Caki2 (cell line): ENCODE measurements at places on chromosomes 3 and 15. TPM values are rescaled to one million over a fixed set of nuclear protein-coding genes. Genes with fewer than 3 reads are reported as not detected.
A peak's percentile ranks its signal among the peaks of the same experiment; 100 is the strongest.

- DNase-seq, result no peak
Observed at GRCh38 chr3:194640829-194641228, 7.6 kb upstream of the TMEM44 start.

DNA sequence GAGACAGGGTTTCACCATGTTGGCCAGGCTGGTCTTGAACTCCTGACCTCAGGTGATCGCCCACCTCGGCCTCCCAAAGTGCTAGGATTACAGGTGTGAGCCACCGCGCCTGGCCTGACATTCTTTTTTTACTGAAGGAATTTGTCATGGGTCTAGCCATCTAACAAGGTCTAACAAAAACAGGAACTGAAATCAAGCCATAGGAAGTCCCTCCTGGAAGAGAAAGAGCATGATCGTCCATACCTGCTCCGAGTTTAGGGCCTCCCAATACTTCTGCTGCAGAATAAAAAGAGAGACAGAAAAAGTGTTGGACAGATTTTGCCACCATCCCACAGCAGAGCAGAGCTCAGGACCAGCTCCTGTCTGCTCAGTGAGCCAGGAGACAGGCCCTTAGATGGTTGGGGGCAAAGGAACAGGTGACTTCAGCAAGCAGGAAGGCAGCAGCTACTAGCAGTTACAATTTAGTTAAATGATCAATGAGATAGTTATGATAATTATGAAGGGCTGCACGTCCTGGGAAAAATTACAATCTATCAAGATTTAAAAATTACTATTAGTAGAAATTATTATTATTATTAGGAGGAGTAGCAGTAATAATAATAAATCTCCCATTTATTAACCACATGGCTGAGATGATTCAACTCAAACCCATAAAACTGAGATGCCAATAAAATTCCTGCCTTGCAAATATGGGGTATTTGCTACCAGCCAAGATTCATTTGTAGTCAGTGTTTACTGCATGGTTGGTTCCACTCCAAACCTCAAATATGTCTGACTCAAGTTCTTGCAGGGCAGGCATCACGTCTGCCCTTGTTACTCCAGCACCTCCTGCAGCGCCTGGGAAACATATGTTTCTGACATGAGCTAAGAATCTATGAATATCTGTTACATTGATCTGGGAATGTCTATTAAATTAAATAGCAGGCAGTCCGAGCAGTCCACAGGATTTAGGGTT, 40.1 kb downstream of the TMEM44 start:
- DNase-seq, result peak; percentile 79

ADGRG7 gene
- total RNA-seq, result not detected in 2 replicates

DNA sequence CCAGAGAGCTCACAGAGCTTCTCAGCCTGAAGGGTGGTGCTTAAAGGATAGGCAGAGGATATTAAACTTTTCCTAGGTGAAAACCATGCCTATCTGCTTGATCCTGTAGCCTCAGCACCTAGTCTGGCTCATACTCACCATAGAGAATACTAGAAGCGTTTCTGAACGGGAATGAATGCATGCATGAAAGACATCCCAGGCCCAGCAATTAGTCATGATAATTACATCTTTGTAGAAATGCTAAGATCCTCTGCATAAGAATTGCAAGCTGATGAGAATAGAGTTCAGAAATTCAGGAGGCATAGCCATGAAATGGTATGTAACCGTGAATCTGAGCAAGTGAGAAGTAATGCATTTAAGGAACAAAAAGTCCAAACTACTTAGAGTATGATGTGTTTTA, 5.9 kb upstream of the TMEM108 start:
- DNase-seq, result no peak

GRCh38 chr3:38118421-38119247, 18.3 kb downstream of the ACAA1 start:
- no peak for DNase-seq

ZNF445 gene
- total RNA-seq, result 3.5 and 4.5 TPM in 2 replicates

GREM1 gene
- not detected in 2 replicates for total RNA-seq

- peak; percentile 70 for DNase-seq
Observed at GRCh38 chr3:55487381-55488241, 505 bp upstream of the WNT5A start.

CCDC13 gene
- not detected in 2 replicates for total RNA-seq

DZIP1L gene
- 6.3 and 8.9 TPM in 2 replicates for total RNA-seq

DNA sequence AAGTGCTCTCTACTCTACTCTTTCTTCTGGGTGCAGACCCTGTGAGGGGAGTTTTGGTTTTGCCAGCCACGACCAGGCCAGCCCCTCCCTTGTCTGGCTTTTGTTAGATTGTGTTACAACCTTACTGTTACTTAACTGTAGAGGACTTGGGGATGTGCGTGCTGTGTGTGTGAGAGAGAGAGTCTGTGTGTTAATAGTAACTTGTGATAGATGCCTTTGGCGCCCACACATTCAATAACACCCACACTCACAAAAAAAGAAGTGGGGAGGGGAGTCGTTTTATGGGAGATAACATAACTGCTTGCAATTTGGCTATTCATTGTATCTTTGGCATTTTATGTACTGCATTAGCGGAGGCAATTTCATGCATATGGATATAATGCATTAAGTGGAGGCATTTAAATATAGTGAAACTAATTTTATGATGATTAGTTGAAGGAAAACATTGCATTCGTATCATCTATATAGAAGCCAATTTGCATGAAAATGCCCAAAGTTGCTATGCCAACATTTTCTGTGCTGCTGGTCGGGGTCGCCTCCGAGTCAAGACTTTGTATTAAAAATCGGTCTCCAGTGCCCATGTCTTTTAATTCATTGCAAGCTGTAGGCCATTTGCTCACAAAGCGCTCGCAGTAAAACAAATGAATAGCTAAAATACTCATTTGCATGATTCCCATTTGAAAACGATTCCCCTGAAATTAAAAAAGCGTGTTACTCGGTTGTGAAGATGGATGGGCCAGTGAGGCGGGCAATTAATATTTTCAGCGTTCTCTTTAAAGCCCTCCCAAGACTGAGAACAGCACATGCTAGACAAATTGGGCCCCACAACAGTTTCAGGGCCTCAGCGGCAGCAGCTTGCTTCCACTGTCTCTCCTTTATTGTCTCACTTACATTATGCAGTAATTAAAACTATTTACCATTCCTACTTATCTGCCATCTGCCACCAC, 158.5 kb upstream of the SMAD3 start:
- no peak for DNase-seq

- no peak for DNase-seq
Observed at GRCh38 chr3:70861234-70861633, 548.8 kb upstream of the MDFIC2 start.

DNA sequence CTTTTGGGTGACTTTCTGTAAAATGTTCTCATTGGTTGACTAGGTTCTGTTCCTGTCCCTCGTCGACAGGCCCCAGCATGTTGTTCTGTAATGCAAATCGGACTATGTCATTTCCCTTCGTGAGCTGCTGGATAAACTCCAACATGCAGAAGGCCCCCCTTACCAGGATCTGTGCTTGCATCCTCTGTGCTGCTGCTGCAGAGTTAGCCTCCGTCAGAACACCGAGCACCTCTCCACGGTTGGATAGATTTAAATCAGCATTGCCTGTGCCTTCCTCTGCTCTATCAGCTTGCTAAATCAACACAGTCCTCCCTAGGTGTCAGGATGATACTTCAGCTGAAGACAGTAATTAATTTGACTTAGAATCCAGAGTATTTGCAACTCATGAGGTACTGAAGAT, 12.7 kb upstream of the MINDY4B start:
- no peak for DNase-seq

DNA sequence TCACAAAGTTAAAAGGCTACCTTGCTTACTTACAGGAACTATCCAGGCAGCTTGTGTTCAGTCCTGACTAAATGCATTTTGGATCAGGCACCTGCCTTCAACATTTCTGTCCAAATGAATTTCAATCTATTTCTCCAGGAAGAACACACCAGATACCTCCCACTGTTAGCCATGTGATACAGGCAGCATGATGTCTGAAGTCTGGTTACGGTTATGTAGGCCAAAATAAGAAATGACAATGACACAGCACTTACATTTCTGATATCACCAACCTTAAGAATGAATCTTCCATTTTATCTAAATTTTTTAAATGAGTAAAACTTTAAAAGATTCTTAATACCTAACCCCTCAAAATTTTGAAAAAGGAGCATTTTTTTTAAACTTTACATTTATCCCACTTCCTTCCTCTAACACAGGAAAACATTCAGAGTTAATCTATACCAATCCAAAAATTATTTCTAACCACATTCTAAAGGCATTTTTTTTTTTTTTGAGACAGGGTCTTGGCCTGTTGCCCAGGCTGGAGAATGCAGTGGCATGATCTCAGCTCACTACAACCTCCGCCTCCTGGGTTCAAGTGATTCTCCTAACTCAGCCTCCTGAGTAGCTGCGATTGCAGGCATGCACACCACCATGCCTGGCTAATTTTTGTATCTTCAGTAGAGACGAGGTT, at the start of gene MAP4:
Gene MAP4 (minus strand): TSS at position 116 of the 673 bp plus-strand sequence. CDS start 17,556 bp downstream, outside the sequence.
- peak; percentile 63 for DNase-seq

CATSPER2 gene
- total RNA-seq, result 0.37 and 5.8 TPM in 2 replicates

DNA sequence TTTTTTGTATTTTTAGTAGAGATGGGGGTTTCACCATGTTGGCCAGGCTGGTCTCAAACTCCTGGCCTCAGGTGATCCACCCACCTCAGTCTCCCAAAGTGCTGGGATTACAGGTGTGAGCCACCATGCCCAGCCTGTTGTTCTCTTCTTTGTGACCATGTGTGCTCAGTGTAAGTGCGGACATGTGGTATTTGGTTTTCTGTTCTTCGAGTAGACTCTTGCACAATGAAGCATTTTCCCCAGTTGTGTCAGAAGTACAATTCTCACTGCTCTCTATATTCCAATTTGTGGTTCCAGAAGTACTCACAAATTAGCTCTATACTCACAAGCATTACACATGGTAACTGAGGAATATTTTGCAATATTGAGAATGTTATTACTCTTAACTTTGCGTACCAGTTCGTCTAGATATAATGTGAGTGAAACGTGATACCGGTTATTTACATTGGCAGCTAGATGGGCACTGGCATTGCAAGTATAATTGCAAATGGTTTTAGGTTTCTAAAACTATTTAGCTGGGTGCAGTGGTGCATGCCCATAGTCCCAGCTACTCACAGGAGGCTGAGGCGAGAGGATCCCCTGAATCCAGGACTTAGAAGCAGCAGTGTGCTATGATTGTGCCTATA, 34.2 kb upstream of the MTMR14 start:
- DNase-seq, result no peak

GRCh38 chr3:130811557-130811956, 64.9 kb upstream of the PIK3R4 start:
- DNase-seq, result no peak

MUC20 gene
- 0.17 and 29.7 TPM in 2 replicates for total RNA-seq

TTC21A gene
- 0.54 and 0.96 TPM in 2 replicates for total RNA-seq

DNA sequence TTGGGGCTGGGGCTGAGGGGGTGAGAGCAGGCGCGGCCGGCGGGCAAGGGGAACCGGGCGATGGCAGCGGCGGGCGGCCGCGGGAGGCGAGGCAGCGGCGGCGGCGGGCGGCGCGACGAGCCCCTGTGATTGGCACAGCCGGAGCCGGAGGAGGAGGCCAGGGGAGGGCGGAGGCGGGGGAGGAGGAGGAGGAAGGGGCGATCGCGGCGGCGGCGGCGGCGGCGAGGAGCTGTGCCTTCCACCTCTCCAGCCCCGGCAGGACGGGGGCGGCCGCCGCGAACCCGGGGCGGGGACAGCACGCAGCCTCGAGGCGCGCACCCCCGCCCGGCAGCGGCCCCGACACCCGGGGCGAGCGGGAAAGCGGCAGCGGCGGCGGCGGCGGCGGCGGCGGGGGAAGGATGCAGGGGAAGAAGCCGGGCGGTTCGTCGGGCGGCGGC, at the start of gene SLCO3A1:
Gene SLCO3A1 (plus strand): TSS at position 198 of the 437 bp plus-strand sequence.
- DNase-seq, result peak; percentile 83

DNA sequence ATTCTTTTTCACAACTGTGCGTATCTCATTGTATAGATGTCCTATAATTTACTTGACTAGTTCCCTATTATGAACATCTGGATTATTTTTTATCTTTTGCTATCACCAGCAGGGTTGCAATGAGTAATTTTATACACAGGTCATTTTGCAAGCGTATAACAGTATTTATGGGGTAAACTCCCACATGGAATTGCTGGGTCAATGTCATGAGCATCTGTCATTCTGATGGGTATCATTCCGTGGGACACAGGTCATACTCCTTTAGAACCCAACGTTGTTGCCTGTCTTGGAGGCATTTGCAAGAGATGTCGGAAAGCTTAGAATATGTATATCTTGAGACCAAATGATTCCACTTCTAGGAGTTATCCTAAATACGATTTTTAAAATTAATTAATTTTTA, 12.9 kb downstream of the BHLHE40 start:
- DNase-seq, result no peak

MINDY2 gene
- total RNA-seq, result 12.6 and 12.8 TPM in 2 replicates

GRCh38 chr3:129954514-129954913, 20.0 kb upstream of the TRH start:
- DNase-seq, result no peak
